Hepatocyte (in vitro differentiated cells): ENCODE measurements at places on chromosomes 2 and 18. TPM values are rescaled to one million over a fixed set of nuclear protein-coding genes. Genes with fewer than 3 reads are reported as not detected.
A peak's percentile ranks its signal among the peaks of the same experiment; 100 is the strongest.

PDE11A gene
- 1.9 and 2.2 TPM in 2 replicates for total RNA-seq

DNA sequence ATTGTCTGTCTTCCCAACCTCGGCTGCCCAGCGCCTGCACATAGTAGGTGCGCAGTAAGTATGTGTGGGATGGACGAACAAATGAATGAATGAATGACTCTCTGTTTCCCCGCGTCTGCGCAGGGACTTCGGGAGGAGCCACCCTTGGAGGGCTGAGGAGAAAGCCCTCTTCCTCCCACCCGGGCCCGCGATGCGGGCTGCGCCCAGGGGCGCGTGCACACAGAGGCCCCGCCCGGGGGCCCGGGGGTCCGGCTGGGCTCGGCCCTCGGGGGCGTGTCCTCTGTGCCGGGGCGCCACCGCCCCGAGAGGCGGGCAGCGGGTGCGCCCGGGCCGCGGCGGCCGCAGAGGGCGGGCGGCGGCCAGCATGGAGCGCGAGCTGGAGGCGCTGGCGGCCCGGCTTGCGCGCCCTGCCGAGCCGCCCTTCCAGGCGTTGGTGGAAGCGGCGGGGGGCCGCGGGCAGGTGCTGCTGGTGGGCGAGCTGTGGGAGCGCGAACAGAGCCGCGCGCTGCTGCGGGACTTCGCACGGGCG, at the start of gene C2orf72:
Gene C2orf72, plus strand, starts transcription at position 322 of the 529 bp plus-strand sequence. Its CDS starts 43 bp downstream, at position 365.
- H3K27me3 ChIP-seq, result peaks cover 6% of the 10 kb centered on the region
- peak; percentile 71 for DNase-seq
- H3K27ac ChIP-seq, result peak within 1 kb of the TSS; percentile 62
- peak within 1 kb of the TSS; percentile 58 for H3K4me3 ChIP-seq
- H3K36me3 ChIP-seq, result no peaks in the 10 kb centered on the region

- no peak for DNase-seq
- H3K27me3 ChIP-seq, result no peaks in the 10 kb centered on the region
- no peak overlapping the region for H3K4me3 ChIP-seq
- H3K4me1 ChIP-seq, result no peaks in the 10 kb centered on the region
These were observed 6.5 kb downstream of the CHRND start for GRCh38 chr2:232532419-232532818.

- no peak overlapping the region for H3K4me3 ChIP-seq
- peaks cover 9% of the 10 kb centered on the region for H3K4me1 ChIP-seq
- no peaks in the 10 kb centered on the region for H3K36me3 ChIP-seq
- H3K27ac ChIP-seq, result peak overlapping the region; percentile 91
These were observed 1.5 kb downstream of the EXOC6B start for GRCh38 chr2:72824224-72824842.

DNA sequence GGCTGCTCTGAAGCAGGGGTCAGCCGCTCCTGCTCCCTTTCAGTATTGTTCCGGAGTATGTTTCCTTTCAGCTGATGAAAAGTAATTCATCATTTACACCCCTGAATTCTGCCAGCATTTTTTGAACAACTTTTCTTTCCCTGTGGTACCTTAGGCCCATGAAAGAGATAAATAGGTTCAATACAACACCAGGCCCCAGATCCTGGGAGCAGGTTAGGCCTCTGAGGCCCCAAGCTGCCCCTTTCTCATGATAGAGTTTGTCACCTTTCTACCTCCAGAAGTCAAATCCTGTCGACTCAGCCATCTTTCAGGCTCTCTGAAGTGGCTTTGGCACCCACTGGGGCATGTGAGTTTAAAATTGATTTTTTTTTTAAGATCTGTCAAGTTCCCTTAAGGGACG, 1415.1 kb upstream of the ZEB2 start:
- H3K4me1 ChIP-seq, result no peaks in the 10 kb centered on the region
- DNase-seq, result no peak
- H3K27me3 ChIP-seq, result no peaks in the 10 kb centered on the region
- H3K27ac ChIP-seq, result no peak overlapping the region
- H3K4me3 ChIP-seq, result no peak overlapping the region

DNA sequence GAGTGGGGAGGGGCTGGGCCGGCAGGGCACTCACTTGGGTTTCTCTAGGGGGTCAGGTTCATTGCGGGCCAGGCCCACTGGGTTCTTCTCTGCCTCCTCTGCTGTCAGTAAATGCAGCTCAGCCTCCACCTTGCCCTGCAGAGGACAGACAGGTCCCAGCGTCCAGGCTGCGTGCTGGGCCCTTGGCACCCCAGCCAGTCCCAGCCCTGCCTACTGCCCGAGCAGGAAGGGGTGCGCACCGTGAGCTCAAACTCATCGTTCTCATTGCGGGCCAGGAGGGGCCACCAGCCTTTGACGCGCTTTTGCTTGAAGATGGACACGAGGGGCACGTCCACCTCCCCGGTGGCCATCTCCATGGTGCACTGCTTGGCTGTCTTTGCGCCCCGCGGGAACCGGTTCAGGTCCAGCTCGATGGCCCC, 17.3 kb downstream of the OTOF start:
- DNase-seq, result no peak
- no peak overlapping the region for H3K4me3 ChIP-seq
- H3K36me3 ChIP-seq, result no peaks in the 10 kb centered on the region
- H3K4me1 ChIP-seq, result peaks cover 22% of the 10 kb centered on the region
- no peak overlapping the region for H3K27ac ChIP-seq
- no peaks in the 10 kb centered on the region for H3K27me3 ChIP-seq
